Pancreas (tissue), 10 donors: ENCODE measurements at places on chromosomes 11 and 22. TPM values are rescaled to one million over a fixed set of nuclear protein-coding genes. Genes with fewer than 3 reads are reported as not detected.

DNA sequence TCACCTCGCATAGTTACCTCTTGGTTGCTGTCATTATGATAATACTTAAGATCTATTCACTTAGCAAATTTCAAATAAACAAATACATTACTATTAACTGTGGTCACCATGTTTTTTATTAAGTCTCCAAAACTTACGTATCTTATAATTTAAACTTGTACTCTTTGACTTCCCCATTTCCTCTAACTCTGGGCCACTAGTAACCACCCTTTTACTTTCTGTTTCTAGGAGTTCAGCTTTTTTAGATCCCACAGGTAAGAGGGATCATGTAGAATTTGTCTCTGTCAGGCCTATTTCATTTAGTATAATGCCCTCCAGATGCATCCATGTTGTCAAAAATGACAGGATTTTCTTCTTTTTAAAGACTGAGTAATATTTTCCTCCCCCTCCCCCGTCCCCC is 212.4 kb upstream of the C11orf87 start:
- H3K27ac ChIP-seq = no peak overlapping the region
- H3K27me3 ChIP-seq = no peaks in the 10 kb centered on the region
- no peak overlapping the region for H3K4me3 ChIP-seq
- no peaks in the 10 kb centered on the region for H3K36me3 ChIP-seq
- H3K4me1 ChIP-seq = no peaks in the 10 kb centered on the region

GRCh38 chr11:58506935-58507334 is 970 bp downstream of the OR5B21 start:
- no peaks in the 10 kb centered on the region for H3K36me3 ChIP-seq
- H3K4me3 ChIP-seq = no peak overlapping the region
- no peaks in the 10 kb centered on the region for H3K27me3 ChIP-seq
- DNase-seq = no peak
- no peak overlapping the region for H3K27ac ChIP-seq
- H3K4me1 ChIP-seq = no peaks in the 10 kb centered on the region

DNA sequence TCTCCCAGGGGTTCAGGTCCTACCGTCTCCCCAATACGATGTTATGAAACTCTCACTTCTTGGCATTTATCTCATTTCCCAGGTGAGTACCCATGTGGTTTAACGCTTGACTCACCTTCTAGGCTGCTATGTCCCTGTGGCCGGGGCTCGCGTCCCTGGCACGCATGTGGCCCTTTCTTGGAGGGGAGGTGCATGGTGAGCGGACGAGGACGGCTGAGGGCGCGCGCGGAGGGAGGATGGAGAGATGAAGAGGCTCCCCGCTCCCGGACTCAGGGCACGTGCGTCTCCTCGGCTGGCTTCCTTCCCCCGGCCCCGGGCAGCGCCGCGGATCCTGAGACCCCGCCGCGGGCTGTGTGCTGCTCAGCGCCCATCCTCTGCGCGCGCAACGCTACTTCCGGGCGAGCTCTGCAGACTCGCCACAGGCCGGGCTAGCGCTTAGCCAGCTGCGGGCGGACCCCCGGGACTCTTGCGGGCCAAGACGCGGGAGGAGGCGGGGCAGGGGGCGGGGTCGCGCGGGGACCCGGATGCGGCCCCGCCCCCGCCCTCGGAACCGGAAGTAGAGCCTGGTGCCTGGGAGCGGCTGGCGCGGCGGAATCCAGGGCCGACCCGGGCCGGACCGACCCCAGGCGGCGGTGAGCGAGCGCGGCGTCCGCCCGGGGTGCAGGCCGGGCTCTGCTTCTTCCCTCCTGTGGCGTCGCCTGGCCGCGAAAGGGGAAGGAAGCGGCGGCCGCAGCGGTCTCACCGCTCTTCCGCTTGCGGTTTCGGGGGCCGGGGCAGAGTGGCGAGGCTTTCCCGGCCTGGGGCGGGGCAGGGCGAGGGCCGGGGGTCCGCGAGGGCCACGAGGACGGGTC is at the start of gene CTTN:
TSS of gene CTTN (plus strand) at position 547 of the 851 bp plus-strand sequence. CDS start 8,769 bp downstream, outside the sequence.
- no peaks in the 10 kb centered on the region for H3K36me3 ChIP-seq
- H3K27ac ChIP-seq = peak within 1 kb of the TSS; percentile 44
- peaks cover 15% of the 10 kb centered on the region for H3K4me1 ChIP-seq
- H3K27me3 ChIP-seq = no peaks in the 10 kb centered on the region
- peak within 1 kb of the TSS; percentile 59 for H3K4me3 ChIP-seq

GRCh38 chr11:12122083-12122482 is 11.7 kb downstream of the MICAL2 start:
- peak; percentile 26 for DNase-seq
- H3K4me1 ChIP-seq = peaks cover 4% of the 10 kb centered on the region
- no peak overlapping the region for H3K27ac ChIP-seq
- no peaks in the 10 kb centered on the region for H3K36me3 ChIP-seq
- H3K4me3 ChIP-seq = no peak overlapping the region

GRCh38 chr11:21446939-21447590 is 745.8 kb upstream of the ANO5 start:
- H3K27ac ChIP-seq = no peak overlapping the region
- H3K4me1 ChIP-seq = no peaks in the 10 kb centered on the region
- no peaks in the 10 kb centered on the region for H3K27me3 ChIP-seq
- H3K4me3 ChIP-seq = no peak overlapping the region
- DNase-seq = no peak
- H3K36me3 ChIP-seq = no peaks in the 10 kb centered on the region

GRCh38 chr11:5200582-5200981 is at the start of gene OR51V1:
OR51V1 (minus strand) TSS chr11:5200682; CDS start chr11:5200682, 0 bp downstream.
- no peak for DNase-seq
- no peaks in the 10 kb centered on the region for H3K4me1 ChIP-seq
- no peak within 1 kb of the TSS for H3K27ac ChIP-seq
- H3K36me3 ChIP-seq = no peaks in the 10 kb centered on the region
- H3K27me3 ChIP-seq = no peaks in the 10 kb centered on the region

HYOU1 gene
- total RNA-seq = 177 TPM

WNT11 gene
- total RNA-seq = 5.6 TPM

UNC93B1 gene
- total RNA-seq = 13.0 TPM

PRR33 gene
- not detected for total RNA-seq
